ENCODE measurements at places on chromosomes 13 and 19. TPM values are rescaled to one million over a fixed set of nuclear protein-coding genes. Genes with fewer than 3 reads are reported as not detected.

The LRP3 gene
- 2.6 TPM for total RNA-seq

The DMKN gene
- not detected for total RNA-seq

GRCh38 chr19:18521692-18522123, at the start of gene ELL:
ELL (minus strand) TSS chr19:18522070; CDS start chr19:18522055, 15 bp downstream.
- H3K36me3 ChIP-seq, result no peaks in the 10 kb centered on the region
- peaks cover 5% of the 10 kb centered on the region for H3K4me1 ChIP-seq
- peak within 1 kb of the TSS; percentile 94 for H3K27ac ChIP-seq
- no peaks in the 10 kb centered on the region for H3K27me3 ChIP-seq
- DNase-seq, result no peak

DNA sequence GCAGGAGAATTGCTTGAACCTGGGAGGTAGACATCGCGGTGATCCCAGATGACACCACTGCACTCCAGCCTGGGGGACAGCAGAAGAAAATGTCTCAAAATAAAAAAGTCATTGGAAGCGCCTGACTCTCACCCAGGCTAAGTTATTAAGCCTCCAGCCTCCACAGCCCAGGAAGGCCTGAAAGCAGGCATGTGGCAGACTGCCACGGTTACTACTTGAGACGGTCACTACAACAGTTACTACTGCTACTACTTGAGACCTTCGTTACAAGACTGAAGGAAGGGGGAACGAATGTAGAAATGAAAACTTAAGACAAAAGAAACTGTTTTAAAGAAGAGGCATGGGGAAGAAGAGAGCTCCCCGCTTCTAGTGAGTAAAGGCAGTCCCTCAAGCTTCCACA, 9.6 kb downstream of the PRR22 start:
- H3K27ac ChIP-seq, result no peak overlapping the region
- no peaks in the 10 kb centered on the region for H3K36me3 ChIP-seq
- no peaks in the 10 kb centered on the region for H3K4me1 ChIP-seq
- no peak overlapping the region for H3K4me3 ChIP-seq
- no peaks in the 10 kb centered on the region for H3K27me3 ChIP-seq

GRCh38 chr19:16957151-16957701, 68.4 kb downstream of the F2RL3 start:
- H3K27ac ChIP-seq, result no peak overlapping the region
- no peaks in the 10 kb centered on the region for H3K36me3 ChIP-seq
- no peaks in the 10 kb centered on the region for H3K27me3 ChIP-seq
- no peak overlapping the region for H3K4me3 ChIP-seq
- no peaks in the 10 kb centered on the region for H3K4me1 ChIP-seq

DNA sequence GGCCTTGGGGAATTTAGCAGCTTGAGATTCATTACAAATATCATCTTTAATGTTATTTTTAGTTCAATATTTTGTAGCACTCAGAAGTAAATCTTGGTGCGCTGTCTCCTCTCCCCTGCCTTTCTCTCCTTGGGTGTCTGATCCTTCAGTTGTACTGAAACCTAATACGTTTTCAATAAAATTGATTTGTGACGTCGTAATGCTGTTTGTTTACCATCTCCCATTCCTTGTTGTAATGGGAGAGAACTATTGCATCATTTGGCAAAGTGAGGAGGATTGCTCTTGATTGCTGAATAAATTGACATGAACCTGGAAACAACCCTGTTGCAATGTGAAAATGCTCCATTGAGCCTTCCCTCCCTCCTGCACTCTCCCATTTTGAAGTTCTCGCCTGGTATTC, 43.2 kb upstream of the TSHZ3 start:
- no peaks in the 10 kb centered on the region for H3K4me1 ChIP-seq
- no peak overlapping the region for H3K4me3 ChIP-seq
- no peaks in the 10 kb centered on the region for H3K36me3 ChIP-seq
- H3K27ac ChIP-seq, result no peak overlapping the region
- H3K27me3 ChIP-seq, result no peaks in the 10 kb centered on the region

The SYT5 gene
- not detected for total RNA-seq

The TMEM86B gene
- 18.7 TPM for total RNA-seq

GRCh38 chr19:43747557-43748204, 7.1 kb downstream of the SMG9 start:
- H3K4me3 ChIP-seq, result no peak overlapping the region
- H3K27me3 ChIP-seq, result no peaks in the 10 kb centered on the region
- H3K36me3 ChIP-seq, result peaks cover 86% of the 10 kb centered on the region
- peak overlapping the region; percentile 7 for H3K27ac ChIP-seq

- no peaks in the 10 kb centered on the region for H3K4me1 ChIP-seq
- no peak for DNase-seq
- H3K36me3 ChIP-seq, result no peaks in the 10 kb centered on the region
- no peaks in the 10 kb centered on the region for H3K27me3 ChIP-seq
- H3K27ac ChIP-seq, result no peak overlapping the region
- H3K4me3 ChIP-seq, result no peak overlapping the region
Measured at GRCh38 chr13:45167611-45168554, 33.0 kb downstream of the KCTD4 start.

The VAV1 gene
- total RNA-seq, result 90.5 TPM

The MTUS2 gene
- total RNA-seq, result 0.05 TPM

GRCh38 chr13:41402691-41403511, 54.4 kb upstream of the RGCC start:
- no peaks in the 10 kb centered on the region for H3K36me3 ChIP-seq
- H3K4me3 ChIP-seq, result no peak overlapping the region
- H3K27ac ChIP-seq, result no peak overlapping the region
- no peak for DNase-seq
- no peaks in the 10 kb centered on the region for H3K27me3 ChIP-seq
- no peaks in the 10 kb centered on the region for H3K4me1 ChIP-seq

DNA sequence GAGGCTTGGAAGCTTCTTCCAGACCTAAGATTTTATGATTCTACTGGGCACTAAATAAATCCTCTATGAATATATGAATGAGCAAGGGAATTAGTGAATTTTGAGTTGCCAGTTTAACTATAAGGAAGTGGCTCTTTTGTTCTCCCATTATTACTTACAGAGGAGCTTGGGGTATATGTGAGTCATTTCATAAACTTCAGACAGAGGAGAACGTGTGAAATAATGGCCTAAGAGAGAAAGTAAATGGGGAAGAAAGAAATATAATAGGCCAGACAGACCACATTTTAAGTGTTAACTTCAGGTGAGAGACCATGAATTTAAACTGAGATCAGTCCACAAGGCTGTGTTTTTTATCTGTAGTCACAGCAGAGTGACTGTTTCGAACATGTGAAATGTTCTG, 570.9 kb downstream of the GPC6 start:
- H3K4me3 ChIP-seq, result no peak overlapping the region
- H3K27ac ChIP-seq, result no peak overlapping the region
- no peaks in the 10 kb centered on the region for H3K27me3 ChIP-seq
- H3K36me3 ChIP-seq, result no peaks in the 10 kb centered on the region

- no peak overlapping the region for H3K4me3 ChIP-seq
- peaks cover 7% of the 10 kb centered on the region for H3K4me1 ChIP-seq
- H3K36me3 ChIP-seq, result no peaks in the 10 kb centered on the region
- no peaks in the 10 kb centered on the region for H3K27me3 ChIP-seq
- no peak for DNase-seq
- H3K27ac ChIP-seq, result no peak overlapping the region
Measured at GRCh38 chr19:43905897-43906296, 29.2 kb downstream of the ZNF45 start.

- DNase-seq, result peak; percentile 38
- no peak overlapping the region for H3K4me3 ChIP-seq
- peaks cover 17% of the 10 kb centered on the region for H3K4me1 ChIP-seq
- no peaks in the 10 kb centered on the region for H3K27me3 ChIP-seq
- H3K36me3 ChIP-seq, result no peaks in the 10 kb centered on the region
Measured at GRCh38 chr13:110726726-110727125, 13.2 kb downstream of the ING1 start.

The ZNF677 gene
- total RNA-seq, result 3.1 TPM

The SLC10A2 gene
- not detected for total RNA-seq

- no peak overlapping the region for H3K27ac ChIP-seq
- H3K4me3 ChIP-seq, result no peak overlapping the region
- peaks cover 3% of the 10 kb centered on the region for H3K27me3 ChIP-seq
- no peaks in the 10 kb centered on the region for H3K4me1 ChIP-seq
Measured at GRCh38 chr13:28055357-28055756, 45.0 kb downstream of the FLT3 start.

The AP1M2 gene
- not detected for total RNA-seq

- no peak for DNase-seq
- H3K36me3 ChIP-seq, result no peaks in the 10 kb centered on the region
- no peak overlapping the region for H3K4me3 ChIP-seq
- no peak overlapping the region for H3K27ac ChIP-seq
Measured at GRCh38 chr13:66774046-66774445, 456.1 kb downstream of the PCDH9 start.

The NALCN gene
- total RNA-seq, result not detected

DNA sequence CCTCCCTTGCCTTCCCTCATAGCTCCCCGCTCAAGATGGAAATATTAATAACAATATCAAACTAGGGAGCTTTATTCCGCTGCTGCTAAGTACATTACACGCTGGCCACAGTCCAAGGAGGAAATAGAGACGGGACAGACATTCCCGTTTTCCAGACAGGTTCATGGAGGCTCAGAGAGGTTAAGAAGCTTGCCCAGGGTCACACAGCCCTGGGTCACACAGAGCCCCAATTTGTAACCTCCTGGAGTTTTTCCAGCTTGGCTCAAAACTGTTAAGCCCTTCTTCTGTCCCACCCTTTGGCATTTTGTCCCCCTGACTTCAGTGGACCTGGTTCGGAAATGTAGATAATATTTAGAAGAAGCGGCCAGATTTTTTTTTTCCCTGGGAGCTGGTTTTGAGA, 2.0 kb downstream of the BICRA start:
- peaks cover 16% of the 10 kb centered on the region for H3K4me1 ChIP-seq
- H3K4me3 ChIP-seq, result peak overlapping the region; percentile 70
- H3K36me3 ChIP-seq, result no peaks in the 10 kb centered on the region
- no peak for DNase-seq
- peak overlapping the region; percentile 96 for H3K27ac ChIP-seq
- no peaks in the 10 kb centered on the region for H3K27me3 ChIP-seq

The YIF1B gene
- total RNA-seq, result 84.7 TPM

The RGCC gene
- 402 TPM for total RNA-seq

The EIF3K gene
- 337 TPM for total RNA-seq

The FCGBP gene
- 25.9 TPM for total RNA-seq

DNA sequence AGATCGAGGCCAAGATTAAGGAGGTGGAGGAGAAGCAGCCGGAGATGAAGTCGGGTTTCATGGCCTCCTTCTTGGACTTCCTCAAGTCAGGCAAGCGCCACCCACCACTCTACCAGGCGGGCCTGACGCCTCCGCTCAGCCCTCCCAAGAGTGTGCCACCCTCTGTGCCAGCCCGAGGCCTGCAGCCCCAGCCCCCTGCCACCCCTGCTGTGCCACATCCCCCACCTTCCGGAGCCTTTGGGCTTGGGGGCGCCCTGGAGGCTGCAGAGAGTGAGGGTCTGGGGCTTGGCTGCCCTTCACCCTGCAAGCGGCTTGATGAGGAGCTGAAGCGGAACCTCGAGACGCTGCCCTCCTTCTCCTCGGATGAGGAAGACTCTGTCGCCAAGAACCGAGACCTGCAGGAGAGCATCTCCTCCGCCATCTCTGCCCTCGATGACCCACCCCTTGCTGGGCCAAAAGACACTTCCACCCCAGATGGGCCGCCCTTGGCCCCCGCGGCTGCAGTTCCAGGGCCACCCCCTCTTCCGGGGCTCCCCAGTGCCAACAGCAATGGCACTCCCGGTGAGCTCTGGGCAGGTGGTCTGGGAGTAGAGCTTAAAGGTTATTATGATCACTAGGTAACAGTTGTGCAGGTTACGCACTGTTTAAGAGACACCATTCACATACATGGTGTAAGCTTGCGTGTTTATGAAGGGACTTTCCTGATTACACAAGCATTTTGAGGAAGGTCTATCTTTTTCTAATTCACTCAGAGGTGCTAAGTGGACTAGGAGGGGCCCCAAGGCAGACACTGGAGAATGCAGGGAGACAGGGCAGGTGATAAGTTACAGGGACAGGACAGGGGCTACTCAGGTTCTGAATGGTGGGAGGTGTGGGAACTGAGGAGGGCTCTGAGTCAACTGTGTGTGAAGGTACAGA, 8.7 kb downstream of the PRR12 start:
- no peak for DNase-seq
- H3K27me3 ChIP-seq, result no peaks in the 10 kb centered on the region

- no peaks in the 10 kb centered on the region for H3K36me3 ChIP-seq
- no peak overlapping the region for H3K27ac ChIP-seq
- H3K27me3 ChIP-seq, result no peaks in the 10 kb centered on the region
Measured at GRCh38 chr19:53518121-53518520, 19.8 kb upstream of the ZNF331 start.

The KLHL1 gene
- not detected for total RNA-seq

- no peak overlapping the region for H3K27ac ChIP-seq
- no peak overlapping the region for H3K4me3 ChIP-seq
- no peaks in the 10 kb centered on the region for H3K4me1 ChIP-seq
Measured at GRCh38 chr19:16026131-16026530, 50.2 kb upstream of the TPM4 start.

DNA sequence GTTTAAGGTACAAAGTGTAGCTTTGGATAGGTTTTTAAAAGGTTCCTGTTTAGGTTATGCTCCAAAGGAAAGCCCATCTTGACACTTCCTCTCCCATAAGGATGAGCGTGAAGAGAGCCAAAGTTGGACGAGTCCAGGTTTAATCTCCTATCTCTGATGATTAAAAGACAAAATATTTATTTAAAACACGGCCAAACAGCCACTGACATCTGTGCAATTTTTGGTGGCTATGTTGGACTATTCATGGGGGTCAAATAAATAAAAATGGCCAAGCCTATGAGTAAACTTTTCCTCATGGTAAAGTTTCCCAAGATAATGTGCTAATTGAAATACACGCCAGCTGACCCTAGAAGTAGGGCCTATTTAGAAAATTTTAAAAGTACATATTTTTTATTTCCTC, 69.0 kb upstream of the DOCK9 start:
- peak overlapping the region; percentile 27 for H3K4me3 ChIP-seq
- no peaks in the 10 kb centered on the region for H3K36me3 ChIP-seq
- no peaks in the 10 kb centered on the region for H3K27me3 ChIP-seq
- no peak for DNase-seq
- H3K4me1 ChIP-seq, result peaks cover 87% of the 10 kb centered on the region

- H3K27ac ChIP-seq, result no peak overlapping the region
- no peaks in the 10 kb centered on the region for H3K27me3 ChIP-seq
- H3K36me3 ChIP-seq, result no peaks in the 10 kb centered on the region
- H3K4me3 ChIP-seq, result no peak overlapping the region
- no peaks in the 10 kb centered on the region for H3K4me1 ChIP-seq
Measured at GRCh38 chr13:36298535-36299068, 988 bp upstream of the CCDC169 start.

DNA sequence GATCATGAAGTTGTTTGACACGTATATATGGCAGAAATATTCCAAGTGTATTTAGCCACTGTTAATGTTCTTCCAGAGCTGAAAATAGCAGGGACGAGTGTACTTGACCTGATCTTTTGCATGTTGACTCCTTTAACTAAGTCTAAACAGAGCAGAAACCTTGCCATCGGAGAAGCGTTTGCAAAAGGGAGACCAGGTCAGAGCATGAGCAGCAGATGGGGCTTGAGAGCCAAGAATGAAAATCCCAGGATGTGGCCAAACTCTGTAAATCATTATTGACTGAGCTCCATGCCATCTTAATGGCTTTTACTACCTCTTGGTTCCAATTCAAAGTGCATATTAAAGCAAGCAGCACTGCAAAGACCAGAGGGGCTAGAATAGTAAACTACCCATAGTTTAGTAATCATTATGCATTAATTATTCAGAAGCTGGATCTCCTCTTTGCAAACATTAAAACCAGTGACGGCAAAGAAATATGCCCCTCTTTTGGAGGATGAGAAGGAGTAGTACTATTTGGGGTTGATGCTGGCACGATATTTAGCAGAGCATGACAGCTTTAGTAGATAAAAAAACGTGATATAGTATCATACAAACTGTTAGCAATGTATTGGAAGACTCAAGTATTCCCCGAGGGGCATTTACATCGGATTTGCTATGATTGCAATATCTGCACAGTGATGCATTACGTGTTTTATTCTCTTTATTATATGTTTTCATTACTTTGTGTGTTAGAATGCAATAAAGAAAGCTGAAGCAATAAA, 55.7 kb downstream of the FAM216B start:
- H3K36me3 ChIP-seq, result no peaks in the 10 kb centered on the region
- no peak overlapping the region for H3K27ac ChIP-seq
- H3K4me1 ChIP-seq, result no peaks in the 10 kb centered on the region
- no peak overlapping the region for H3K4me3 ChIP-seq
- DNase-seq, result no peak

The OR7C1 gene
- total RNA-seq, result not detected

All from naive thymus-derived CD4-positive, alpha-beta T cell (primary cell).